Amniotic epithelial cell (primary cell): ENCODE measurements at places on chromosomes 16 and 17.
A peak's percentile ranks its signal among the peaks of the same experiment; 100 is the strongest.

DNA sequence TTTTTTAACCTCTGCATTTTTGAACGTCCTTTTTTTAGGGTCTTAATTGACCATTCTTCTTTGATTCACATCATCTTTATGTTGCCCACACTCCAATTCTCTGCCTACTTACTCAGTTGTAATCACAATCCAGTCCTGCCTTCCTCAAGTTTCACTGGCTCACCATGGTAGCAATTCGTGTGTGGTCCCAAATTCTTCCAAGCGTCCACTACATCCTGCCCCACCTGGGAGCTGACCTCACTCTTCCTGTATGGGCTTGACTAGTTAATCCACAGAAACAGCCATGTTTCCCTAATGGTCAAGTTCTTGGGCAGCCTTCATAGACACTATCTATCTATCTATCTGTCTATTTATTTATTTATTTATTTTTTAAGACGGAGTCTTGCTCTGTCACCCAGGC is 7.1 kb downstream of the TLCD2 start:
- no peak for DNase-seq

- DNase-seq, result no peak
These were observed 250.8 kb upstream of the SOX9 start for GRCh38 chr17:71869841-71870545.

DNA sequence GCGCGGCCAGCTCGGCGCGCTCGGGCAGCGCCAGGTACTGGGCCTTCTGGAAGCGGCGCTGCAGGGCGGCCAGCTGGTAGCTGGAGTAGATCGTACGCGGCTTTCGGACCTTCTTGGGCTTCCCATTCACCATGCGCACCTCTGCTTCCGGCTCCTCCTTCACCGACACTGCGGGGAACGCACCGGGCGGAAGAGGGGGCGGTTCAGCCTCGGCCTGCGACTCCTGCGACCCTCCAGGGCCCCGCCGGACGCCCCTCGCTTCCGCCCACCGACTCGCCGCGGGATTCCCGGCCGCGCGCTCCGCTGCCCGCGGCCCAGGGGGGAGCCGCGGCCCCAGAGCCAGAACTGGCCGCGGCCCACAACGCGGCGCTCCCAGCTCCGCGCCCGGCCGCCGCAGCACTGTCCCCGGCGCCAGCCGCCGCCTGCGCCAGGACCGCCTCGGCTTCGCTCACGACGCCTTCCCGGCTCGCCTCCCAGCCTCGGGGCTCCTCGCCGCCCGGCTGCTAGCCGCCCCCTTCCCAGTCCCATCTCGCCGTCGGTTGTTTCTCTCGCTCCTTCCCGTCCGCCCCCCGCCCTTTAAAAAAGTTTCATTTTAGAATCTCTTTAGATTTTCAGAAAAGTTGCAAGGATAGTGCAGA is 1.5 kb downstream of the DLX3 start:
- no peak for DNase-seq

DNA sequence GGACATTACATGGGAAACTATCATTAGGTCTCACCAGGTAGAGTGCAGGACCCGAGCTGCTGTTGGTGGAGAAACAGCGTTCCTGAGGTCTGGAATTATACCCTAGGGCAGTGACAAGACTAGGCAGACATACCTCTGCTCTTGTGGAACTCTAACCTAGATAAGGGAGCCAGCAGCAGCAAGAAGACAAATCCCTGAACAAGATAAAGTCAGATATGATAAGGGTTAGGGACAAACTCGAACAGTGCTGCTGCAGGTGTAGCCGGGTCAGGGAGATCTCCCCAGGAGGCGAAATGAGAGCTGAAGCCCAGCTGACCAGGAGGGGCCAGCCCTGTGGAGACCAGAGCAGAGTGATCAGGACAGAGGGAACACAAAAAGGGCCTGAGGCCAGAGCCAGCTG is 34.7 kb downstream of the ARSG start:
- DNase-seq, result no peak

DNA sequence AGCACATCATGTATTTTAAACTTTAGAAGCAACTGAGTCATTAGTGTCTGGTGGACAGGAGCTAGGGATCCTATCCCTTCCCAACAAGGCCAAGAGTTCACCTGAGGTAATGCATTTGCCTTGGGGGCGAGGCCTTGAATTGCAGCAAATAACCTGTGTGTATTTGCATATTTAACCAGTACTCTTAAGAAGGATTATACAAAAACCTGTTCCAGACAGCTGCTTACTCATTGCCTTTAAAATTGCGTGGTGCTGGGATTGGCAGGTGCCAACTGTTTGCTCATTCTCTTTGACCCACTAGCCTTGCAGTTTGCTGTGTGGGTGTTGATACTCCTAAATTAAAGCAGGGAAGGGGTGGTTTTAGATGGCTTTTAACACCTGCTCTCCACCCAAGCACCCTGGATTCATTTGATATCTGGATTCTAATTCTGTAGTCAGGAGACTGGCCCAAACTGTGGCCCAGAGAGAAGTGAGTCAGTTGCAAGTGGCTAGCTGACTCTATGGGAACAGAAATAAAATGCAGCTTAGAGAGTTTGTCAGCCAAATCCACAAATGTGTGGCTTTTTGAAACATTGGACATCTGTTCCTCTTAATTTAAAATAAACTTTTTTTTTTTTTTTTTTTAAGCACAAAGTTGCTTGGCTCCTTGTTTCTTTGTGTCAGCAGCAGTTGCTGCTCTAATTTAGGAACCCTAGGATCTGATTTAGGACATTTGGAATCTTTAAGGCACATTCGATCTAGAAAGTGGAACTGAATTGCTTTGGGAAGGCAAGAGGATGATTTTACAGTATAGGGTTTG is 46.9 kb downstream of the TUBD1 start:
- peak; percentile 92 for DNase-seq

- no peak for DNase-seq
These were observed 23.5 kb upstream of the MAP2K6 start for GRCh38 chr17:69390795-69391501.

GRCh38 chr16:73483934-73484711 is 436.2 kb upstream of the ZFHX3 start:
- DNase-seq, result no peak

DNA sequence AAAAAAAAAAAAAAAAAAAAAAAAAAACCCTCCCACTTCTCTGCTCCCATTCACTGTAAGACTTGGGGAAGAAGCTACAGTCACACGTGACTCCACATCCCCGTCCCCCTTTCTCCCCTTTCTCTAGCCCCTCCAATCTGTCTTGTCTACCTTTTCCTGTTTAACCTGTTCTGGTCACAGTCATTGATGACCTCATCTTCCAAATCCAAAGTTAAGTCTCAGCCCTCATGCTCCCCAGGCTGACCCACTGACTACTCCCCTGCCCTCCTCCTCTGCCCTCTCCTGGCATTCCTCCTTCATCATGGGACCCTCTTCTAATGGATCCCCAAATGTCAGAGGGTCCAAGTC is 1.6 kb upstream of the CDH5 start:
- no peak for DNase-seq

DNA sequence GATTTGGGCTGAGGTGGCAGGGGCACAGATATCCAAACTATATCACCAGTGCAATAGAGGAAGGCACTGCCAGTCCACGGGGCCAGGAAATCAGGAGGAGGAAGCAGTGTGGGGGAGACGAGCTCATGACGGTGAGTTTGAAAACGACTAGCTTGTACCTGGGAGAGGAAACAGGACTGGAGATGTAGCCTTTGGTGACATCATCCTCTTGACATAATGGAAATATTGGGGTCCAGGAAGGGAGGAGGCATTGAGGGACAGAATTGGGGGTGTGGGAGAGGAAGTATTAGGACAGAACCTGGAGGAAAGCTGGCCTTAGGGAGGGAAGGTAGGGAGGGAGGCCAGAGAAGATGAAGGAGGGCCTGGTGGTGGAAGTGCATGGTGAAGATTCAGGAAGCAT is 109.1 kb downstream of the RGS9 start:
- no peak for DNase-seq

GRCh38 chr16:69324585-69325253 is 5.7 kb downstream of the PDF start:
- DNase-seq, result no peak

DNA sequence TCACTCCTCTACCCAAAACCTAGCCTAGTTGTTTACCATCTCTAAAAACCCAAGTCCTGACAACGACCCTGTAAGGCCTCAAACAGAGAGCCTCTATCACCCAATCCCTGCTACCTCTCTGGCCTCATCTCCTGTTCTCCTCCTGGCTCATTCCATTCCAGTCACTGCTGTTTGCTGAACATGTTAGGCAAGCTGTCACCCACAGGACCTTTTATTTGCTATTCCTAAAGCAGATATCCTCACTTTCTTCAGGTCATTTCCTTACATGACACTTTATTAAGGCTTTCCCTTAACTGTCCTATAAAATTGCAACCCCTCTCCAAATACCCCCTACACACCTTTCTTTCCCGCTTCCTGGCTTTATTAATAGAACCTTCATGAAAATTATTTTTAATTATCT is 85.1 kb downstream of the KANSL1 start:
- DNase-seq, result no peak

GRCh38 chr16:66976746-66977145 is 11.6 kb upstream of the CES4A start:
- DNase-seq, result peak; percentile 69

DNA sequence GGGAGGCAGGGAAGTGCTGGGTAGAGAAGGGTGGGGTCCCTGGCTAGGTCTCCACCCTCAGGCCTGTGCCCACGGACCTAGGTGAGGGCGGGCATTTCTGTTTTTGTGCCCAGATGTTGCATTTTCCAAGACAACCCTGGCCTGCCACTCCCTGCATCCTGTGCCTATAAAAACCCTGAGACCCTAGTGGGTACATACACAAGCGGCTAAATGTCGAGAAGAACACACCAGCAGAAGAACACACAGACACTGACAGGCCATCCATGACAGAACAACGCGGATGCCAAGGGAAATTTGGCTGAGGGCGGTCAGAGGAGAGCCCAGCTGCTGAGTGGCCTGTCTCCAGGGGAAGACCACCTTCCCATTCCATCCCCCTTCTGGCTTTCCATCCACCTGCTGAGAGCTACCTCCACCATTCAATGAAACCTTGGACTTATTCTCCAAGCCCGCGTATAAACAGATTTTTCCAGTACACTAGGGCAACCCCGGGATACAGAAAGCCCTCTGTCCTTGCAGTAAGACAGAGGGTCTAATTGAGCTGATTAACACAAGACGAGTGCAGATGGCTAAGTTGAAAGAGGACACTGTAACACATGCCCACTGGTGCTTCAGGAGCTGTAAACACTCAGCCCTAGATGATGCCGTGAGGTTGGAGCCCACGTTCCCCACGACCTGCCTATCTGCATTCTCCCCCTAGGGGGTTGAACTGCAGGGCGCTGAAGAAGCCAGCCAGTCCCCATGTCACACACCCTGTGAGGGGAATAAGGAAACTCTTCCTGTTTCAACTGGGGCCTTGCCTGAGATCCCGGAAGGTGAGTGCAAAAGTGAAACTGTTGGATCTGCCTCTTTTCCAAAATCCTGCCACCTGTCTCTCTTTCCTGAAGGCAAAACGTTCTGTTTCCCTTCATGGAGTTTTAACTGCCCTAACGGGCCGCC is 147.2 kb upstream of the COX10 start:
- DNase-seq, result no peak

DNA sequence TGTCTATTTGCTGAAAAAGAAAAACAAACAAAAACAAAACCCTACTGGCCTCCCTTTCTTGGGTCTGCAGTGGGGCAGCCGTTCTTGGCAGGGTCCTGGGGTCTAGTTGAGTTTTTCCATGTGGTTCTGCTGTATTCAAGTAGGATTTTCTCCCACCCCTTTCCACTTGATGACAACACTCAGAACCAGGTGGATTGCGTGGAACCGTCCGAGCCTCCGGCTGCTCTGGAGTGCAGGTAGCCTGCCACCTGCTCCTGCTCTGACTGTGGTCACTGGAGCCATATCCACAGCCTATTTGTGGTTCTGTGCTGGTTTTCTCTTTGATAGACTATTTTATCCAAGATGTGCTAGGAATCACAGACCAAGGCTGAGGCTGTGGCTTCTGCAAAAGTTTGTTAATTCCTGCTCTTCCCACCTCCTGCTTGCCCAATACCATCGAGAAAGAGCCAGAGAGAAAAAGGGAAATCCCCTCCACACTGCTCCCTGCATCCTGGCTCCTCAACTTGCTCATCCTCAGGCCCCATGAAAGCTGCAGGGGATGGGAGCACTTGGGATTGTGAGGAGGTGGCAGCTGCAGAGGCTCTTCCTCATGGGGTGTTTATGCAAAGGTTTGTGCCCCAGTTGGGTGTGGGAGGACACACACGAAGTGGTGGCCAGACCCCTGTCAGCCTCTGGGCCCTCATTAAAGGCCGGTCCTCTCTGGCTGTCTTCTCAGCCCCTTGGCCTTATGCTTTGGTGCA is 377.8 kb upstream of the TNRC6C start:
- no peak for DNase-seq

- peak; percentile 66 for DNase-seq
These were observed 72.7 kb downstream of the NT5M start for GRCh38 chr17:17375841-17376240.

DNA sequence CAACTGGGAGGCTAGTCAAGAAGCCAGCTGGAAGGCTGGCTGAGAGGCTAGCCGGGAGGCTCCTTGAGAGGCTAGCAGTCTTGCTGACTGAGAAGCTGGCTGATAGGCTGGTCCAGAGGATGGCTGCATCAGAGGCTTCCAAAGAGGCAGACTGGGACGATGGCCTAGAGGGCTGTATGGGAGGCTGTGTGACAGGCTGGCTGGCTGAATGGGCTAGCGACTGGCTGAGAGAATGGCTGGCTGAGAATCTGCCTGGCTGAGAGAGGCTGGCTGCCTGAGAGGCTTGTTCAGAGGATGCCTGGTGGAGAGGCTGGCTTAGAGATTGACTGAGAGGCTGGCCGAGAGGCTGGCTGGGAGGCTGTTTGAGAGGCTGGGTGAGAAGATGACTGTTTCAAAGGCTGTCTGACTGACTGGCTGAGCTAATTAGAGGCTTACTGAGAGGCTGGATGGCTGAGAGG is 34.8 kb upstream of the ACSM2B start:
- DNase-seq, result no peak

GRCh38 chr17:28747051-28747691 is 3.4 kb downstream of the TRAF4 start:
- no peak for DNase-seq

DNA sequence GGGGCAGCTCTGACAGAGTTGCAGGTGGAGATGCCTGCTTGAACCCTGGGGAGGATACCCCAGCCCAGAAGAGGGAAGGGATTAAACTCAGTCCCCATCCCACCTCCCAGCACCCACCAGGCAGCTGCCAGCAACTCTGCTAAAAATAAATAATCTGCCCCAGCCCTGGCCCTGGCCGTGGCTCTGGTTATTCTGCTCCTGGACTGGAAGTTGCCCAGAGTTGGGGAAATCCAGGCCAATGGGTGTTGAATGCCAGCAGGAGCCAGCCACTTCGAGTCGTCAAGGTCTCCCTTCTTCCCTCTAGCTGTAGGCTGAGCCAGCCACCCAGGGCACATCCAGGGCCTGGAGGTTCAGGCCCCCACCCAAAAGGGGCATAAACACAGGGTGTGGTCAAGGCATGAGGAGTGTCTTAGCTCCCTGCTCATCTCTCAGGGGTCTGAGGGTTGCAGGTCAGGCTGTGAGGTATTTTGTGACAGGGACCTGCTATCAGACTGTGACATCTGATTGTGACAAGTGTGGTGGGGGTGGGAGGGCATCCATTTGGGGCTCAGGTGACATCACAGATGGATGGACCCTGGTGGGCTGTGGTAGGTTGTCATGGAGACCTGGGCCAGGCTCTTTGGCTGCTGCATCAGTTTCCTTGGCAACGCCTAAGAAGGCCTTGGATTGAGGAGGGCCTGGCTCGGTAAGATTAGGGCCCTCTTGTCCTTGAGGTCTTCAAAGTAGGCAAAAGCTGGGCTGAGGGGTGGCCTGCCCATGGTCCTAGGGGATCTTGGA is 1.0 kb upstream of the RRAD start:
- no peak for DNase-seq
